ENCODE measurements at places on chromosomes 4 and X.
A peak's percentile ranks its signal among the peaks of the same experiment; 100 is the strongest.

GRCh38 chrX:64204701-64205440, 637 bp downstream of the AMER1 start:
- ATAC-seq, result peak; percentile 1

DNA sequence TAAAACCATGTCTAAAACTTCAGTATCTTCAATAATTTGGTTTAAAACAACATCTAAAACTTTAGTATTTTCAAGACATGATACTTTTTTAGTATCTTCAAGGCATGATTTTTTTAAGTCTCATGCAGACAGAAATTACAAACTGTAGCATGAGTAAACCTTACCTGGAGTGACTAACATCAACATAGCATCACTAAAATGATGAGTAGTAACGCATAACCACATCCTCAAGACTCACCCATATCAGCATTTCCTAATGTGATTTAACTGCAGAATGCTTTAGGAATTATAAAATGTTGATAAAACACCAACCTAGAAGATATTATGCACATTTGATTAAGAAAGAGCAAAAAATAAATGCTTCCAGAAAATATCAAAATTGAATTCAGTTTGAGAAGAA, 19.7 kb upstream of the EDNRA start:
- ATAC-seq, result no peak

DNA sequence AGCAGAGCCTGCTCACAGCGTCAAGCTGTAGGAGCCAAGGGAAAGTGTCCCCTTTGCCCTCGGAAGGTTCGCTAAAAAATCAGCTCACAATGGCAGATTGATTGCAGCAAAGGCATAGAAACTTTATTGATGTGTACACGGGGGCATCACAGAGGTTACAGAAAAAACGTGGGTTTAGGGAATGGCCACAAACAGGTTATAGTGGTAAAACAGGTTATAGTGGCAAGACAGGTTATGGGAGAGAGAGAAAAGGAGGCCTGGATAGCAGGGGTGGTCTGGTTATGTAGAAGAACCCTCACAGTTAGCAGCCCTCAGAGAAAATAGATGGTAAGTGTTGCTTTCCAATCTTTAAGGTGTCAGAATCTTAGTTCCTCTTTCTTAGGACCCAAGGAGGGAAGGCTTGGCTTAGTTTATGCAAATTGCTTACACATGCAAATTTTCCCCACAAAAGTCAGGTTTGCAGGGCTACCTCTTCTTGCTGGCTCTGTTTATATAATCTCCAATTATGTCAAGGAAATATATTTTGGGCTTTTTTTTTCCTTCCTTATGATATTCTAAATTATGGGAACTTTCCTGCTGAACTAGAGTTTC, 113.7 kb downstream of the BMP15 start:
- ATAC-seq, result no peak

DNA sequence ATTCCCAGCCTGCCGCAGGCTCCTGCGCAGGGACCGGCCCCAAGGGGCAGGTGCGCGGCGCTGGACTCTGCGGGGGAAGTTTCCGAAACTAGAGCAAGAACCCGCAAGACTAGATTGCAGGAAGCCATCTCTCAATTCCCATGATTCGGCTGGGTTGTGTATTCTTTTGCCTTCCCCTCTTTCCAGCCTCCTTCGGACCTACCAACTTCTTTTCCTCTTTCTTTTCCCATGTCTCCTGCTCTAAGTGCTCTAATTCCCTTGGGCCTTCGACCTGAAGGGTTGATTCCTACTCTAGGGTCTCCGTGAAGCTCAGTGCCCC, 645 bp upstream of the OPHN1 start:
- no peak for ATAC-seq

DNA sequence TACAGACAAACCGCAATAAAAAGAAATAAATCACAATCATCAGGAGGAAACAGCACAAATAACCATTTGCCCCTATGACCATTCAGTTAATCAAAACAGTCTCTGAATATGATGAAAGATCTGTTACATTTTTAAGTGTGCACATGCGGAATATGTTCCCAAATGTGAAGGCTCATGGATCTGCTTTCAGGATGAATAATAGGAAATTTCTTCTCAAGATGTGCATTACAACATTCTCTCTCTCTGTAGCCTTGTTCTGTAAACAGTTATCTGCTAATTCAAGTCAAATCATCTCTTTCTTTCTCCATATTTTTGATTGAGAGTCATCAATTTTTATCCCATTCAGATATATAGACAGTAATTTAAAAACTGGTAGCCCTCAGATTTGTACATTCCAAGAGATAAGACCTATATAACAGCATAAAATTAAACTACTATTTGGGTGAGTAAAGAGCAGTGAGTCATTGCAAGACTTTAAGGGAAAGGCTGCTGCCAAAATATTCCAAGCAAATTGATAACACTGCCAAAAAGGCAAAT, 433.9 kb upstream of the ATOH1 start:
- ATAC-seq, result no peak

- no peak for ATAC-seq
Observed at GRCh38 chrX:110795645-110796406, at the start of gene CHRDL1. Gene CHRDL1, minus strand, starts transcription at chrX:110795817. Its CDS starts 3,636 bp downstream, at chrX:110792181.

- no peak for ATAC-seq
Observed at GRCh38 chr4:119136546-119136945, 914 bp downstream of the MYOZ2 start.

DNA sequence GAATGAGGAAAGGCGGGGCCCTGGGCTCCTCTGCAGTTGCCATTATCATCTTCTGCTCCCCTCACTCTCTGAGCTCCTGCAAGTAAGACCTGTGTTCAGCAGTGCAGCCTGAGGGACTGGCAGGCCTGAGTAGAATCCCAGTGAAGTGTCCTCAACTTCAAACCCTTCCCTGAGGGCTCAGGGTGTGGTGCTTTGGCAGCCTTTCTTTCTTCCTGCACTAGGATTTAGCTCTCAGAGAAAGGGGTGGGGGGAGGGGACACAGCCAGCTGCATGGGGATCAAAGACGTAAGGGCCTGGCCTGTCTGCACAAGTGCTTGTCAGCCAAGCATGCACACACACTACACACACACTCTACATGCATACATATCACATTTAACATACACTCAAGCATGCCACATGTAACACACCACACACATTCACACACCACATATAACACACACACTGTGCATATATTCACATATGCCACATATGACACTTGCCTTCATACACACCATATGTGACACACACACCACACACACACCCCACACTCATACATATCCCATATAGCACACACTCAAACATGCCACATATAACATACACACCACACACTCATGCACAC, 223.4 kb upstream of the RPL34 start:
- no peak for ATAC-seq

GRCh38 chr4:142933207-142933606, 87.1 kb upstream of the INPP4B start:
- ATAC-seq, result no peak

Data from activated CD4-positive, CD25-positive, alpha-beta regulatory T cell treated with anti-CD3 and anti-CD28 coated beads, Interleukin-2, amount 50 U/mL, for 24 hours (primary cell).